ENCODE measurements at places on chromosomes 5 and 9.
A peak's percentile ranks its signal among the peaks of the same experiment; 100 is the strongest.

DNA sequence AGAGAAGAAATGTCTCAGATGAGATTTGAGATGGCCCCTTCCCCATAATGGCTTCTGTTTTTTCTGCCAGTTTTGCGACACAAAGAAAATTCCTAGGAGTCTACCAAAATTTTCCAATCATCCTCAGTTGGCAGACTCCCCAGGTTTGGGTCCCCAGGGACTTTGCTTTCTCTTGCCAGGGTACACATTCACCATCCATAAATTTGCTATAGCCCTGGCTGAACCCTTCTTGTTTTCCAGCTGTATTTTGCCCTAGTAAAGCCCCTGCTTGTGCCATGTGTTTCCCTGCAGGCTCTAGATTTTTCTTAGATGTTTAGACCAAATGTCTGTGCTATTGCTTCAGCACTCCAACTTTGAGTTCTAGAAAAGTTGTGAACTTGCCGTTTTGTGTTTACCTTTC lies 283.2 kb downstream of the ANXA1 start:
- DNase-seq, result no peak

DNA sequence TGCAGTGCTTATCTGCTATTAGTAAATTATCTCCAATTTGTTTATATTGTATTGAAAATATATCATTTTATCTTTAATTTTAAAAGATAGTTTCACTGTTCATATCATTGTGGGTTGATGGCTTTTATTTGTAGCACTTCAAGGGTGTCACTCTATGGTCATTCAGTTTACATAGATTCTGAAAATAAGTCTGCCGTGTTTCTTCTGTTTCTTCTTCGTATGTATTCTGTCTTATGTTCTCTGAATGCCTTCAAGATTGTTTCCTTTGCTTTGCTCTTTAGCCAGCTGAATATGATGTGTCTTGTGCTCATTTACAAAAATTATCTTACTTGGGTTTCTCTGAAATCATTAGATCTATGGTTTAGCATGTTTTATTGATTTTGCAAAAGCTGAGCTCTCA lies 359.9 kb downstream of the CYLC2 start:
- DNase-seq, result no peak

DNA sequence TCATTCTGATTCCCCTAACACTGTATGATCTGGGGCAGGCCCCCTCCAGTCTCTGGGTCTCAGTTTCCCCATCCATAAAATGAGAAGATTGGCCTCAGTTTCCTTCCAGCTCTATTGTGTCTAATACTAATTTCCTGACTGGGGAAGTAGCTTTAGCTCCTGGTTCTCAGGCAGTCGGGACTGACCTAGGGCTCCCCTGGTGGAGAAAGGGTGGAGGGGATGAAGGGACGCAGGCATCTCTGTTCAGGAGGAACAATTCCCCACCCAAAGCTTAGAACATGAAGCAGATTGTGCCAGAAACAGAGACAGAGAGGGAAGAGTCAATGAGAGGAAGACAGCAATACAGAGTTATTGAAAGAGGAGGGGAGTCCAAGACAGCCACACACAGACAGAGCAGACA lies 14.2 kb upstream of the PTGS1 start:
- DNase-seq, result no peak

GRCh38 chr9:84189904-84190303 lies 150.7 kb downstream of the SLC28A3 start:
- DNase-seq, result no peak

DNA sequence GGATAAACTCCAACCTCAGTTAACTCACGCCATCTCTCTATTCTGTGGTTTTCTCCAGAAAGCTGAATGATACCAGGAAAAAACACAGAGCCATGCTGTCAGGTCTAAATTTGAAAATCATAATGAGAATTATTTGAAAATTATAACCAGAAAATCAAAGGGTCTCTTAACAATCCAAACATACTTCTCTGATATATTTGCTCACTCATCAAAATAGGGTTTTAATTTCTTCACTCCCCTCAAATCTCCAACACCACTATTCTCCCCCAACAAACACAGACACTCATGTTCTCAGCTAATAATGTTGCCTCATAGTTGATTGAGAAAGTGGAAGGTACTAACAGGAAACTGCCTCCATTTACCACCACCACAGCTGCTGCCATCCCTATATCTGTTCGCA lies 375.5 kb downstream of the TLE1 start:
- no peak for DNase-seq

DNA sequence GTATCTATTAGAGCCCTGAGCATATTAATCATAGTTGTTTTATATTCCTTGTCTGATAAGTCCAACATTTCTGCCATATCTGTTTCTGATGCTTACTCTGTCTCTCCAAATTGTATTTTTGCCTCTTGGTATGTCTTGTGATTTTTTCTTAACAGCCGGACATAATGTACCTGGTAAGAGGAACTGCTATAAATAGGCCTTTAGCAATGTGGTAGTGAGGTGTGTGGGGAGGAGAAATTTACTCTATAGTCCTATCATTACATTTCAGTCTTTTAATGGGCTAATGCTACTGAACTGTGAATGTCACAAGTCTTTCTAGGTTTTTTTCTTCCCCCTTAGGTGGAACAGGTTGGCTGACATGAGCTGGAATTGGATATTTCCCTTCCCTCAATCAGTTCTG lies 176.1 kb upstream of the FGF10 start:
- no peak for DNase-seq

GRCh38 chr5:8907168-8907868 lies 638.6 kb downstream of the SEMA5A start:
- DNase-seq, result peak; percentile 97

- DNase-seq, result no peak
Measured at GRCh38 chr5:151596828-151597539, 5.9 kb upstream of the FAT2 start.

DNA sequence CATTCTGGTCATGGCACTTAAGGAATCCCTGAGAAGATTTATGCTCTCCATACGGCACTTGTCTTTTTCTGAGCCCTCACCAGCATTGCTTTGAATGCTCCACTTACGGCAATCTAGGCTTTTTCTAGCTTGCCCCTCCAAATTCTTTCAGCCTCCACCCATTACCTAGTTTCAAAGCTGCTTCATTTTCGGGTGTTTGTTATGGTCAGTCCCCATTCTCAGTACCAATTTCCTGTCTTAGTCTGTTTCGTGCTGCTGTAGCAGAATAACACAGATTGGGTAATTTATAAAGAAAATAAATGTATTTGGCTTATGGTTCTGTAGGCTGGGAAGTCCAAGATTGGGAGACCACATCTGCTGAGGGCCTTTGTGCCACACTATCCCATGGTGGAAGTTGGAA lies 42.0 kb downstream of the ARHGEF28 start:
- DNase-seq, result no peak

DNA sequence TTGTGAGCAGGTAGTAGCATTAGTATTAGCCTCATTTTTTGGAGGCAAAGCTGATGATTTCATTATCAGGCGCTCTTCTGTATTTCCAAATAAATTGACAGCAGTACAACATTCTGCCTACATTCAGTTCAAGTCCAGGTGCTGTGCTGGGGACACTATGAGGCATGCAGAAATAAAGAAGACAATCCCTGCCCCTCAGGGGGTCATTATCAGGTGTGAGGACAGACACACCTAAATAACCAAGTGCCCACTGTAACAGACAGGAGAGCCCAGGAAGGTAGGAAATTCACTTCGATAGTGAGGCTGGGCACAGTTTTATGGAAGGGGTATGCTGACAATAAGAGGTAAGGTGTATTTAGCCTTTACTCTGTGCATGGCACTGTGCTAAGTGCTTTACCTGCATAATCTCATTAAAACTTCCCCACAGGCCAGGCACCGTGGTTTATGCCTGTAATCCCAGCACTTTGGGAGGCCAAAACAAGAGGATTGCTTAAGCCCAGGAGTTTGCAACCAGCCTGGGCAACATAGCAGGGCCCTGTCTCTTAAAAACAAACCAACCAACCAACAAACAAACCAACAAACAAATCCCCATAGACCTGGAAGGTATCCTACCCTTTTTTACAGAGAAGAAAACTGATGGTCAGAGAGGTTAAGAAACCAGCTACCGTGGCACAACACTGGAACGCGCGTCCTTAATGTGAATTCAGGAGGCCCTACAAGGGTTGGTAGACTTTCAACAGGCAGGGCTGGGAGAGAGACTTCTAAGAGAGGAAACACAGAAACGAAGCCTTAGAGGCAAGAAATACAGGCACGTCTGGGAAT lies 17.5 kb upstream of the GPX3 start:
- no peak for DNase-seq

GRCh38 chr9:89379508-89380115 lies 61.3 kb downstream of the SECISBP2 start:
- DNase-seq, result no peak

GRCh38 chr9:127628758-127629467 lies 16.8 kb downstream of the STXBP1 start:
- no peak for DNase-seq

DNA sequence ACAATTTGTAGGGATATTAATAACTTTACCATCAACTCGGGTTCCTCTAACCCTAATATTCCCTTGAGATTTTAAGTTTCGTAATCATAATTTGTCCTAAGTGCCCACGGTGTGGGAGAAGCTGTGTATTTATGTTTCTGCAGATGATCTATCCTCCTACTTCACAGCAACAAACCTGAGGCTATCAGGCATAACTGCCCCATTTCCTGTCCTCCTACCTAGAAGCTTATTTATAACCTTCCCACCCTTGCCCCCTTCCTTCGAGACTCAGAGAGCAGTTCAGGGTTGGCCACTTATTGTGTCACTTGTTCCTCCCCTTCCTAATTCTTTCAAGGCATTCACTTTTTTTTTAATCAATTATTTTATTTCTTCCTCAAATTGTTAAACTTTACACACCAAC lies 29.6 kb upstream of the LCP2 start:
- DNase-seq, result no peak

GRCh38 chr5:171945066-171945465 lies 61.4 kb downstream of the FBXW11 start:
- peak; percentile 45 for DNase-seq

DNA sequence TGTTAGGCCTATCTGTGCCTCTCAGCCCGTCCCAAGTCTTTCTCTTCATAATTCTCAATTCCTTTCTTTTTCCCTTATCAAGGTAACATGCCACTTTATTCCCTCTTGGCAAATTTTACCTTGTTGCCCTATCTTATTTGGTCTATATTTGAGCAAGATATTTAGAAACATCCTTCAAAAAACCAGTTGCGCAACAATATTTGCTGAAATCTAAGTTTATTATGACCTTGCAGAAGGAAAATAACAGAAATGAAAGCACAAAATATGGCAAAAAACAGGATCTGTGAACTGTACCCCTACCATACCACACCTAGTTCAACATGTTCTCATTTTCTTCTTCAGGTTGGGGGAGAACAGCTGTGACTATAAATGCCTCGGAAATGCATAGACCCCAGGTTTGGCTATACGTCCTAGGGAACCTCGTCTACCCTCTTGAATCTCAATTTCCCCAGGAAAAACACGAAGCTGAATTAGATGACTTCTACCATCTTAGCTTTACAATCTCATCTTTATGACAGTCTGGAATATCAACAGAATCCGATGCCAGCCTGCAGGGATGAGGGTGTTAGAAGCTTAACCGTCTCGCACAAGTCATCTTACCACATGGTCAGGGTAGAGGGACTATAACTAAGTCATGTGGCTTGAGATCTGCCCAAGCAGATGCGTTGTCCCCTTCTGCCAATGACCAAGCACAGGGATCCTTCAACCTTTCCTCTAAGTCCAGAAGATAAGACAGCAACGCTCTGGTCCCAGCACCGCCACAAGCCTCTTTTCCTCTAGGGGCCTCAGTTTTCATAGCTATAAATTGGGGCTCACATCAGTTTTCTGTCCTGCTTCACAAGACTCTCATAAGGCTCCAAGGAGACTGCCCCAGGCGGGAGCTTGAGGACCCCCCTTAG lies 1.3 kb downstream of the LCP2 start:
- no peak for DNase-seq

GRCh38 chr5:79205965-79206364 lies 30.0 kb upstream of the JMY start:
- DNase-seq, result no peak

DNA sequence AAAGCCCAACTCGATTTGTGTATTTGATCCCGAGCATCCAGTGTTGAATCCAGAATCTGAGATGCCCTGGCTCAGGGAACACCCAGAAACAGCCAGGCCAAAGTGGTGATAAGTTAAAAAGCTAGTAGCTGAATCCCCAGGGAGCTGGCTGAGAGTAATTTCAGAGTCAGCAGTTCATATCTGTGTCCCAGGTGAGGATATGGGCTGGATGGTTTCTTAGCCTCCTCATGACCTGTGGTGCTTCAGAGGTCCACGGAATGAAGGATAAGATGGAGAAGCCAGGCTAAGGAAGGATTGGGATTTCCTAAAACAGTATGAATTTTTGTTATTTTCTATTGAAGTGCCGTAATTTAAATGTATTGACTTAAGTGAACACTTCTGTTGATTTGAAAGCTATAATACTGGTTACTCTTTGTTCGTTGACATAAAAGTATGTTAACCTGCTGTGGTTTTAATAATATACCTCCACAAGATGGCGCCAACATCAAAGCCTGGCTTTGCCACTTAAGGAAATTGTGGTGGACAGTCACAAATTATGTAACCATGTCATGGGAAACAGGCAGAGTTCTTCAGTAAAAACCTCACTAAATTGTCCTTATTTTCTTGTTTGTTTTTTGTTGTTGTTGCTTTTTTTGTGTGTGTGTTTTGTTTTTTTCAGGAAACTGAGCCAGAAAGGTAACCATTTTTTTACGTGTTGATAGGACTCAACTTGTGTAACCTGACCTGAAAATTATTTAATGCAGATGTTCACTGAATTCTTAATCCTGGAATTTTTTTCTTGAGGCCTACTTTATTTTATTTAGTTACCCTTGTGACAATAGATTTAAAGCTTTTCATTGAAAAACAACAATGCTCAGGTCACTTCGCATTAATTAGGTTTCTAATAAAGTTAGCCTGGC lies 11.4 kb downstream of the MTAP start:
- DNase-seq, result peak; percentile 78

DNA sequence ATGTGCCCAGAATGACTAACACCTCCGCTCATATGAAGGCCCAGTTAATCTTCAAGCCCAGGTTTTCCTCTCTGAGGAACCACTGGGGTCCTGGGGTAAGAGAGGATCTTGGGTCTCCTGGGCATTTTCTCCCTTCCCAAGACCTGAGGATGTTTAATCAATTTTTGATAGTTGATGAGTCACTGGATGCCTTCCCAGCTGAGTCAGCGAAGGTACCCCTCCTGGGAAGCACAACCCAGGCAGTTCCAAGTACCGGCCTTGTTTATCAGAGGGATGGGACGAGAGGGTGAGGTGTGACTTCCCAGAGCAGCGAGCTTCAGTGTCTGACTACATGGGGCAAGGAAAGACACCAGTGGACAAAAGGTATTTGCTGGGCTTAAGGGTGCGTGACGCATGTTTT lies 119.6 kb upstream of the IL12B start:
- no peak for DNase-seq

- DNase-seq, result no peak
Measured at GRCh38 chr5:179288101-179288808, 57.0 kb downstream of the ADAMTS2 start.

GRCh38 chr5:95728494-95729114 lies 2.5 kb upstream of the RHOBTB3 start:
- DNase-seq, result no peak
